ENCODE measurements at places on chromosomes 1 and 21. TPM values are rescaled to one million over a fixed set of nuclear protein-coding genes. Genes with fewer than 3 reads are reported as not detected.

The HMGN1 gene
- polyA plus RNA-seq, result 279 TPM

The LRRC71 gene
- 0.16 TPM for polyA plus RNA-seq

The TSPEAR gene
- 1.5 TPM for polyA plus RNA-seq

- H3K4me3 ChIP-seq, result no peak overlapping the region
- no peak for DNase-seq
- no peaks in the 10 kb centered on the region for H3K27me3 ChIP-seq
- H3K4me1 ChIP-seq, result no peaks in the 10 kb centered on the region
Measured at GRCh38 chr1:88973520-88974137, 18.8 kb downstream of the KYAT3 start.
